ENCODE measurements at places on chromosomes 6 and 20.

DNA sequence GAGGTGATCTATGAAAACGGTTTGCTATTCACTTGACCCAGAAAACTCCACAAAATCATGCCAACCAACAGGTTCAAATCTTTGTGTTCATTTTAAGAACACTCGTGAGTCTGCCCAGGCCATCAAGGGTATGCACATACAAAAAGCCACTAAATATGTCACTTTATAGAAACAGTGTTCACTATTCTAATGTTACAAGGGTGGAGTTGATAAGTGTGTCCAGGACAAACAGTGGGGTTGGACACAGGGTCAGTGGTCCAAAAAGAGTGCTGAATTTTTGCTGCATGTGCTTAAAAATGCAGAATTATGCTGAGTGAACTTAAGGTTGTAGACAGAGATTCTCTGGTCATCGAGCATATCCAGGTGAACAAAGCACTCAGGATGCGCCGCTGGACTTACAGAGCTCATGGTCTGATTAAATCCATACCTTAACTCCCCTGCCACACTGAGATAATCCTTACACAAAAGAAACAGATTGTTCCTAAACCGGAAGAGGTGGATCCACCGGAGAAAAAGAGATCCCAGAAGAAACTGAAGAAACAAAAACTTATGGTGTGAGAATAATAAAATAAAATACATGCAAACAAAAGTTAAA is 23.5 kb downstream of the KIAA0408 start:
- no peak for DNase-seq

DNA sequence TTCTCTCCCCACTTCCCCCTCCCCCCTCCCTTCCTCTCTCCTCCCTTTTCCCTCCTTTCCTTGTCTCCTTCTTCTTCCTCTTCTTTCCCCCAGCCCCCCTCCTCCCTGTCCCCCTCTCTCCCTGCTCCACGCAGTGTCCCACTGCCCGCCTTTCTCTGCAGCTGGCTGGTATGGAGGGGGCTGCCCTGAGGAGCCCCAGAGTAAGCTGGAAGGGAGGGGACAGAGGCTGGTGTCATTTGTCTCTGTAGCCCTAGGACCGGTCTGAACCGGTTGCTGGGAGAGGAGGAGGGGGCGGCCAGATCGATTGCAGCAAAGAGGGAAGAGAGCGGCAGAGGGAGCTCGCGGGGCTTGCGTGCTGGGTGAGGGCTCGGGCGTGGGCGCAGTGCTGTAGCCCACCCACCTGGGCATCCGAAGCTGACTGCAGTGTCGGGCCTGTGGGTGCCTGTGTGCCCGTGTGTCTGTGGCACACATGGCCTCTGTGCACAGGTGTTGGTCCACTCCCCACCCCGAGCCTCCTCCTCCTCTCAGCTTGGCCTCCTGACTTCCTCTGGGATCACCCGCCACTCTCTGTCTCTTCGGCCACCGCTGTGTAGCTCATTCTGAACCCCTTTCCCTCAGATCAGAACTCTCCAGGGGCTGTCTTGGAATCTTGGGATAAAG is 50.6 kb downstream of the SRC start:
- no peak for DNase-seq

GRCh38 chr6:965343-965742 is 272.4 kb upstream of the EXOC2 start:
- DNase-seq: no peak

DNA sequence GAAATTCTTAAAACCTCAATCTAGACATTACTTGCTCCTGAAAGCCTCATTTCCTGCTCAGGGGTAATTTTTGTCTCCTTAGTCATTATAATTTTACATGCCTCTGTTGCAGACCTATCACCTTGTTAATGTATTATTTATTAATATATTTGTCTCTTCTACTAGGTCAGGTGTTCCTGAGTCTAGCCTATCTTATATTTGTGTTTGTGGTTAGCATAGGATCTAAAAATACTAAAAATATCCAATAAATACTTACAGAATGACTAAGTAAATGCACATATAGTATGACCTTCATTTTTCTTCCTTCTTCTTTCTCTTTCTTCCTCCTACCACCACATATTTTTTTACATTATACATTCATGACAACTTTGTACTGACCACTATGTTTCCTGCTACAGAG is 268.9 kb upstream of the HS3ST5 start:
- DNase-seq: no peak

DNA sequence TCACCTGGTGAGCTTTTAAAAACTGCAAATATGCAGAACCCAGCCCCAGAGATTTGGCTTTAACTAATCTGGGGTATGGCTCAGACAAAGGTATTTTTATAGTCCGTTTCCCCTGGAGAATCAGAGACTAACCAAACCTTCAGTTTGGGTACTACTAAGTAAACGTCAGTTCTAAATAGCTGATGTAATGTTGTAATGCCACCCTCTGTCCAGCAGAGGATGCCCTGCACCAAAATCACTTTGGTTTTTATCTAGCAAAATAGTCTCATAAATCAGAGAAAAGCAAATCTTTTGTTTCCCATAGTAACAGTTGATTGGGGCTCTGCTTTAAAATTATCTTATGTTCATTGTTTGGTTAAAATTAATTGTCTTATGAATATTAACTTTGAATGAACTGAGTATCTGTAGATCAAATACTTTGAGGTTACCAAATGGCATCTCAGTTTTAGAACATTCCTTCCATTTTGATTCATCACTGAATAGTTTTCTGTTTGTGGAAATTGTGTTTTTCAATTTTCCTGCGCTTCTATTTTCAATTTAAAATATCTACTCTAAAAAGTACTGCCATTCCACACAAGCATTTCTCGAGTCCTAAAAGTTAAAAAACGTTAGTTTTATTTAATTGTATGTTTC is 278.3 kb upstream of the PLCB4 start:
- DNase-seq: peak; percentile 27

DNA sequence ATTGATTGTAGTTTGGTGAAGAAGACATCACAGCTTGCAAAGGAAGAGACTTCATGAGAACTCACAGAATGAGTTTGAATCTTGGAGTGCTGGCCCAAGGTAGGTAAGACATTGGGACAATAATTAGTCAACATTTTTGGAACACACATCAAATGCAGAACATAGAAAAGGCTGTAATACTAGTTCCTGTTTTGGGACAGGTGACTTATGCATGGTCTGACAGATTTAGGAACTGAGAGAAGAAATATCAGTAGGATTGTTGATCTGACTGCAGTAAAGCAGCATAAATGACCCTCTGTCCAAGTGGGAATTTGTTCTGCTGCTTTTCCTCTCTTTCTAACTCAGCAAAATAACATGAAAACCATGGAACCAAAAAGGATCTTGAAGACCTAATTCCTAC is 102.3 kb upstream of the MAP3K7 start:
- no peak for DNase-seq

DNA sequence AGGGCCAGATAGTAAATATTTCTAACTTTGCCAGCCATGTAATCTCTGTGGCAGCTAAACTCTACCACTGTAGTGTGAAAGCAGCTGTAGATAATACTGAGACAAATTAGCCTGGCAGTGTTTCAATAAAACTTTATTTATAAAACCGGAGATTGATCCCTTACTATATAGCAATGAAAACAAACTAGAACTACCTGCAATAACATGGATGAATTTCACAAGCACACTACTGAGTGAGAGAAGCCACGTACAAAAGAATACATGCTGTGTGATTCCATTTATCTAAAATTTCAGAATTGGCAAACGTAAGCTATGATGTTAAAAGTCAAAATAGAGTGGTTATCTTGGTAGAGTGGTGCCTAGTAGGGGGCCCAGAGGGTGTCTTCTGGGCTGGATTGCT is 198.7 kb upstream of the SGK1 start:
- DNase-seq: no peak

- no peak for DNase-seq
These were observed 41.3 kb downstream of the GABRR2 start for GRCh38 chr6:89273816-89274215.

DNA sequence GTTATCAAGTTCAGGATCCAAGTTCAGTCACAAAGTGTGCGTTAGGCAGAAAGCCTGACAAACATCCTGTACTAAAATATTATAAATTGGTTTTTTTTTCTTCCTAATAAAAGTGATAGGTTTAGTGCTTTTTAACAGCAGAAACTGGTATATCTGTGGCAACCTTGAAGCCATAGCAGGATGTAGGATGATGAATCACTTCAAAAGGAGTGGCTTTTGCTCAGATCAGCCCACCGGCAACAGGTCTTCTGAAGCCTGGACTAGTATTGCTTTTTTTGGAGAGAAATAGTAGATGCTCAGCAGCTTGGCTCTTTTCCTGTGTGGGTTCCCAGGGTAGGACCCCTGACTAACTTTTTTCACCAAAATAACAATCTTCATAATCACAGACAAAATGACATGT is 190.8 kb downstream of the EPM2A start:
- DNase-seq: no peak

GRCh38 chr6:157314705-157315321 is 8.5 kb downstream of the TMEM242 start:
- peak; percentile 48 for DNase-seq

- DNase-seq: no peak
These were observed 58.0 kb downstream of the SLC35D3 start for GRCh38 chr6:136980070-136980469.

DNA sequence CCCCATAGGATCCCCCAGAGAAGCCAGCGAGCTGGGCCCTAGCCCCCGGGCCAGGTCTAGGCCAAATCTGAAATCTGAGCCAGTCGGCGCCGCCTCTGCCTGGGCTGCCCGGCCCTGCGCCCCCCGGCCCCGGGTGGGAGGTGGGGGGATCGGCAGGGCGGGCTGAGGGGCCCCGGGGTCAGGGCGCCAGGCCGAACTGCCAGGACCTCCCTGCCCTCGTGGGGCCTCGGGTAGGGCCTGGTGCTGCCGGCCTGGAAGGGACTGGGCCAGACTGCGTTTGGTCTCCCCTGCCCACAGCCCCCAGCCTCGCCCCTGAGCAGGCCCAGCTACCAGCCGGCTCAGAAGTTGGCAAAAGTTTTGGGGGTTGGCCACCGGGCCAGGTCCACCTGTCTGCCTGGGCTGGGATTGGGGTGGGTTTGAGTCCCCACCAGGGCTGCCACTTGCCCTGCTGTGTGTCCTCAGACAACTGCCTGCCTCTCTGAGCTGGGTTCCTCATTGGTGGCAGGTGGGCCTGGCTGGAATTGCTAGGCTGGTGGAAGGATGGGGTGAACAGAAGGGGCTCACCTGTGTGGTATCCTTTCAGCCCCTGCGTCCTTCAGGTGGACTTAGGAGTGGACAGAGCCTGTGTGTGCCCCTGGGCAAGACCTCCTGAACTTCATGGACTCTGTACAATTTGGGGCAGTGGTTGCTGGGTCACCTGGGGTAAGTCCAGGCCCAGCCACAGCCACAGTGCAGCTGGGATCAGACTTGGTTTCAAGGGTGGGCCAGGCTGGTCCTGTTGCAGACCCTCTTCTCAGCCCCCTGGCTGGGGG is 801 bp downstream of the SRC start:
- DNase-seq: no peak

- peak; percentile 25 for DNase-seq
These were observed 7.7 kb upstream of the ZNF334 start for GRCh38 chr20:46520976-46521579.
